Umbilical cord (tissue), 2 donors: ENCODE measurements at places on chromosomes 3 and 15.

GRCh38 chr3:188316723-188317070 is 162.7 kb downstream of the LPP start:
- DNase-seq, result no peak

DNA sequence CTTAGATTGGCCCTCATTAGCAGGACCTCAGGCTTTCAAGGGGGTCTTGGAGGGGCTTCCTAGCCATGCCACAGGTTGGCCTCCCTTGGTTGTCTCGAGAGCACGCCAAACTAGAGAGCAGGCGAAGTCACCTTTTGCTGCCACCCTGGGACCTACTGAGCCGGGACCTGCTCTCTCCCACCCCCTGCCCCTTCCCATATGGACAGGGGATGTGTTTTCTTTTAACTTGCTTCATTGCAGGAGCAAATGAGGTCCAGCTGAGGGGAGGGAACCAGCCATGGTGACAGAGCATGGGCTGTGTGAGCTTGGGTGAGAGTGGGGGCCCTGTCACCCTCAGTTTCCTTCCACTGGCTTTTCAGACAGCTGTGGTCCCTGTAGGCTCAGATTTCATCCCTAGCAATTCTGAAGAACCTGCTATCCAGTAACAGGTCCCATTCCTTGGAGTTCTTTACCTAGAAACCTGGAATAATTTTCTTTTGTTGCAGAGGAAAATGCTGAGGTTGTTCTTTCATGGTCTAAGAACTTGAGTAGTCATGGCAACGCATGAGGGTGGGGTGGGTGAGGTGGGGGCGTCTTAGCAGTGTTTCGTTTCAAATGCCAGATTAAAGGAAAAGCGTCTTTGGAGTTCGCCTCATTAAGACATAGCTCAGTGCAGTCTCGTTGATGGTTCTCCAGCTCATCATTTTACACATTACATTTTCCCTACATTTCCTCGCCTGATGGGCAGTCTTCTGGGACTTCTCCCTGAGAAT is 20.1 kb upstream of the MAGEF1 start:
- DNase-seq, result no peak

DNA sequence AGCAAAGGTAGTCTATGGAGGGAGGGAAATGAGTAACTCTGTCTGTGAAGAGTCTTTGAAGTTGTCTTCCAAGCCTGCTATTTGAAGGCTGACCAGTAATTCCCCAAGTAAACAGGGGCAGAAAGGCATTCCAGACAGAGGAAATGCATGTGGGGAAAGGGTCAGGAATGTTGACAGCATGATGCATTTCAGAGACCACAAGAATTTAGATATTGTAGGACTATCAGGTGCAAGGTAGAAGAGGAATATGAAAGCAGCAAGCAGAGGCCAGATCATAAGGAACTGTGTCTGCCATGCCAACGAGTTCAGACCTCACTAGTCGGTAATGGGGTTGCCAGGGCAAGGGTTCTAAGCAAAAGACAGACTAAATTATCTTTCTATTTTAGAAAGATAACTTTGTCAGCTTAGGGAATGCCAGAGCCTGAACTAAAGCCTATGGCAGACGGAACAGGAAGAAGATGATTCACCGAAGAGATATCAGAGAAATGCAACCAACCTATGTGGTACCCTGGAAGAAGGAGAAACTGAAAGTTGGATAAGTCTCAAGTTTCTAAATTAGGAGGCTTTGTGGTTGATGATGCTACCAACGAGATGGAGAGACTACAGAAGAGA is 327.0 kb upstream of the RORA start:
- DNase-seq, result no peak

DNA sequence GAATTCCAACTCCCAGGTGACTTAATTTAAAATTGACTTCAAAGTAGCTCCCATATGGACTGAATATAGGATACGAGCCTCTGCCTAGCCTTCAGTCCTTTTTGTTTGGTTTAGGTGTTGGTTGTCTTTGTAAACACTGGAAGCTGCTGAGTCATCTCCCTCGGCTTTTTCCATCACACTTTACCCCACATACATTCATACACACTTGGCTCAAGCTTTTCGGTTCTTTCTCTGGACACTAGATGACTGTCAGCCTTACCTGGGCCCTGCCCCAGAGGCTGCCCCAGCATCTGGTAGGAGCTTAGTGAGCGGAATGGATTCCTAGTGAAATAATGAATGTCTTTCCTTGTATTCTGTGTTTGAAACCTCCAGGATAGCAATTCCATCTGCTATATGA is 201.5 kb upstream of the IL12A start:
- DNase-seq, result no peak

GRCh38 chr3:194262925-194263305 is 88.2 kb downstream of the CPN2 start:
- no peak for DNase-seq

DNA sequence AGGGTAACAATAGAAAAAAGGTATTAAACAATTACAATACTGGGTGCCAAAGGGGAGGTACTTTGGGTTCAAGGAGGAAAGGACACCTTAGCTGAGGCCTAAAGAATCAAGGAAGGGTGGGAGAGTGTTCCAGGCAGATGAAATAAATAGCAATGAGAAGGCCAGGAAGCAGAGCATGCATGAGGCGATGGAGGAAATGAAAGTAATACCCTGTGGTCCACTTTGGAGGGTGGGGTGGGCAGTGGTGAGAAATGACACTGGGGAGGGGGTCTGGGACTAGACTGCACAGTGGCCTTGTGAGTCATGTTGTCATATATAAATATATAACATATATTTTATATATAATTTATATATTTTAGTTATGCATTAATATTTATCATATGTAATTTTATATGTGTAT is 55.9 kb downstream of the BHLHE40 start:
- no peak for DNase-seq

GRCh38 chr15:55587321-55588069 is 650 bp downstream of the PYGO1 start:
- peak; percentile 54 for DNase-seq

DNA sequence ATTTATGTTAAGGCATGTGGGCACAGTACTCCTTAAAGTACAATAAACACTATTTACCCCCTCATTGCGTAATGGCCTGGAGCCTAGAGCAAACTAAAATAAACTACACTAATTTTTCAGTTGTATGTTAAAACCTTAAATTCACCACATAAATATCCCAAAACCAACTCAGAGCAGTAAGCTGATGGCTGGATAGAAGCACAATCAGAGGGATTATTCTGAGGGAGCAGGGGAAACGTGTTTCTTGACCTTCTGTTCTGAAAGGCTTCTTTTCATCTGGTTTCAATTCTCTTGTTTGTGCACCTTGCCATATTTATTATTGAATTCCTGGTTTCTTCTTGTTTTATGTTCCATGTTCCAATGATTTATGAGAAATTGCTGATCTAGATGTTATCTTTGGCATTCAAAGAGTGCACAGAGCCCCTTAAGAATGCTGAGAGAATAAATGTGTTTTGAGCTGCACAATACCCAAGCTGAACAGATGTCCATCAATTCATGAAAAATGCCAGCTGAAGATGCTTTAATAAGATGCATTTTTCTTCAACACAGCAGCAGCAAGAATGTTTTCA is 29.6 kb downstream of the RPL22L1 start:
- no peak for DNase-seq

DNA sequence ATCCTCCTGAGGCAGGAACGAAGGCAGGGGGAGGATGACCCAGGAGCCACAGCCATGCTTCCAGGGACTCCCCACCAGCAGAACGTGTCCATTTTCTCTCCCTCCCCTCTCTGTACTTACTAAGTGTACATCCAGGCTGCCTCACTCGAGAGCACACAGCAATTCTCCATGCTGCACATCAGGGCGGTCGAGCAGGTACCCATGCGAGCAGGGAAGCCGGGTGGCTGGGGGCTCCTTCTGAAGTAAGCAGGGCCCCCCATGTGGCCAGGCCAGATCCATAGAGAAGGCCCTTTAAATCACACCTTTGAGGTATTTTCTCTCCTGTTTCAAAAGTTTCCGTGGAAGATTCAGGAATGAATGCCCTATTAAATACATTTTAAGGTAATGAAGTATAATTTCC is 41.2 kb upstream of the SLC6A11 start:
- DNase-seq, result no peak

- DNase-seq, result no peak
Observed at GRCh38 chr3:16496408-16497222, 16.9 kb downstream of the RFTN1 start.

DNA sequence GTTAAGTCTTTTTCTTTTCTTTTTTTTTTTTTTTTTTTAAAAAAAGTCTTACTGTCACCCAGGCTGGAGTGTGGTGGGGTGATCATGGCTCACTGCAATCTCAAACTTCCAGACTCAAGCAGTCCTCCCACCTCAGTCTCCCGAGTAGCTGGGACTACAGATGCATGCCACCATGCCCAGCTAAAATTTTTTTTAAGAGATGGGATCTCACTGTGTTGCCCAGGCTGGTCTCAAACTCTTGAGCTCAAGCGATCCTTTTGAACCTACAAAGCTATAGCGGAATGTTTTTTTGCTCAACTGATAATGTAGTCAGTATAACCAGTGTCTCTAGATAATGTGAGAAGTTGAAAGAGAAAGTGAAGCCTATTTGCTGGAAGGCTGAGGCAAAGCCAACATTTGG is 3.9 kb upstream of the IGF2BP2 start:
- no peak for DNase-seq

DNA sequence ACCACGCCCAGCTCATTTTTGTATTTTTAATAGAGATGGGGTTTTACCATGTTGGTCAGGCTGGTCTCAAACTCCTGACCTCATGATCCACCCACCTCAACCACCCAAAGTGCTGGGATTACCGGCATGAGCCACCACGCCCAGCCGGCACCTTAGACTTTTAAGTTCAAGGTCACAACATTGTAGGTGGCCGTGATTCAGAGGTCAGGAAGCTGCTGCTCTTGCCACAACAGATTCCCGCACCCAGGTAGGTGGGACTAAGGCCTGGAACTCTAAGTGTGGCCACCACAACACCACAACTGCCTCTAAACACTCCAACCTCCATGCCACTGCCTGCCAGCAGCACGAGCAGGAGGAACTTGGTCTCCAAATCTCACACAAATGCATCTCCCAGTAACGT is 196.8 kb downstream of the STT3B start:
- DNase-seq, result no peak

DNA sequence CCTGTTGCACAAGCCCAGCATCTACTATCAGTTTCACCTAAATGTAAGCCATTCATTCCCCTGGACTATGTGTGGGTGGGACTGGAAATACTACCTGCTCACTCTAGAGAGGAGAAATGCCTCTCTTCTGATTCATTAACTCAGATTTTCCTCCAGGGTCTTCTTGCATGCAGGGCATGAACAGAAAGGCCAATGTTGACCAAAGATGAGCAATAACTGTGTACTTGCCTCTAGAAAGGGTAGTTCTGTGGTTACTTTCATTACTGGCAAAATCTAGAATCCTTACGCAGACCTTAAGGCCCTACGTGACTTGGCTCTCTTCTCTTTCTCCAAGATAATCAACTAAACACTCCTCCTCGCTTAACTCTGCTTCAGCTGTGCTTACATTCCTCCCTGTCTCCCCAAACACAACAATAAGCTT is 81.4 kb upstream of the PSMD6 start:
- peak; percentile 22 for DNase-seq

GRCh38 chr15:61798631-61799030 is 261.6 kb downstream of the VPS13C start:
- DNase-seq, result no peak

DNA sequence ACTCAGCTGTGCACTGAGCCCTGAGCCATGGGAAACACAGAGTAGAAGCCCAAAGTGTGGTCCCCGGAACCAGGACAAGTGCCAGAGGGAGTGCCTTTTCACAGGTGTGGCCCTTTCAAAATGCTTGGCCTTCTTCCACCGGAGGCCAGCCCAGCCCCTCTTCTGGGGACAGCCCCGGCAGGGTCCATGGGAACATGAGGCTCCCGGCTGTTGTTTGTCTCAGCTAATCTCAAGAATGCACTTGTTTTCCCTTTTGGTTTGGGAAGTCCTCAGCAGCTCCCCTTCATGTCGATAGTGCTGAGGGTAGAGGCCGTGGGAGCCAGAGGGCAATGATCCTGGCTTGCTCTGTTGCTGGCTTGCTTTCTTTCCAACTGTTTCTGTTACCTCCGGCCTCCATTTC is 91.1 kb upstream of the MRPS22 start:
- no peak for DNase-seq

DNA sequence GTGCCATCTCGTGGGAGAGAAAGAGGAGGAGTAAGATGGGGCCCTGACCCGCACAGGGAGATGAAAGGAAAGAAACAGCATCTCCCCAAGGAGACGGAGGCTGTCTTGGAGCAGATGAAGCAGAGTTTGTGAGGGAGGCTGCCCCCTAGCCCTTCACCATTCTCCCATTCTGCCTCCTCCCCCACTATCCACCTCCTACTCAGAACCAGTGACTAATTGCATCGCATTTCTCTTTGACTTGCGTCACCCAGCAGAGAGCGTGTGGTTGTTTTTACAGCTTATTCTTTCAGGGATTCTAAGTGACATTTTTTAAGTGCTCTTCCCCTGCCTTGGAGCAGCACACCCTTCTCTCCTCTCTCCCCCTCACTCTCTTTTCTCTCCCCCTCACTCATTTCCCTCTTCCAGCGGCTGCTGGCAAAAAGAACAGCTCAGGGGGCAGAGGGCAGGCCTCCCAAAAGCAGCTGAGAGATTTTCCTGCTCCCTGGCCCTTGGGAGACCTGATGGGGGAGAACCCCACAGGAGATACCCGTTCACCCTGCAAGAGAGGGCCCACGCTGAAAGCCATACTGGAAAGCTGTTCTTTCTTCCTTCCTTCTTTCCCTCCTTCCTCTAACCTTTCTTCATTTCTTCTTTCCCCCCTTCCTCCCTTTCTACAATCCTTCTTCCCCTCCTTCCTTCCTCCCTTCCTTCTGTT is 91.8 kb downstream of the MRPL46 start:
- DNase-seq, result peak; percentile 28

GRCh38 chr3:125107861-125108567 is 52.2 kb upstream of the HEG1 start:
- DNase-seq, result peak; percentile 49

DNA sequence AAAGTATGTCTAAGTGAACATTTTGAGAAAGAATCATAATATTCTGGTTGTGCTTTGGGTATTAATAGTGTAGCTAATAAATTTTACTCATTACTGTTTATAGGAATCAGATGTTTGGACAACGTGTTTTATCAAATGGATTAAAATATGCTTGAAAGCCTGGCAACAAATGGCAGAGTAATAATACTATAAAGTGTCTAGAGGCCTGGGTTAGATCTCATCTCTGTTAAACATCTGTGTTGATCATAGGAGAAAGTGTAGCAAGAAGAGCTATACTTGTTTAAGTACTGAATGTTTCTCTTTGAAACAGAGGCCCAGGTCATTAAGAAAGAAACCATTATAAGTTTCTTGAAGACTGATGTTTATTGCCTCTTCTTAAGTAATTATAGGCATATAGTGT is 30.5 kb downstream of the VPS8 start:
- no peak for DNase-seq

DNA sequence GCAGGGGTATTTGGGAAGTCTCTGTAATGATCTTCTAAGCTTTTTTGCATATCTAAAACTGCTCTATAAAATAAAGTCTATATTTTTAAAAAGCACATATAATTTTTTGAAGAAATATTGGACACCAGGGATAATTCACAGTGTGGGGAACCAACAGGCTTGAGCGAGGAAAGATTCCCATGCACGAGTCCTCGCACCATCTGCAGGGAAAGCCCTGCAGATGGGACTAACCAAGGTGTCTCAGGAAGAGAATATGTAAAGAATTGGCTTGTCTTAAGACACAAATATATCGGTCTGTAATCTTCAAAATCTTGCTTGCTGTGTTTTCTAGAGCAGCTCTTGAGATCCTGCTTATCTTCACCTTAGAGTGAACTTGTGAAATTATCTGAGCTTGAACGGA is 77.2 kb upstream of the SEMA6D start:
- no peak for DNase-seq
